ENCODE measurements at places on chromosomes 12 and 14.

- DNase-seq: no peak
These were observed 90.8 kb upstream of the PTPRQ start for GRCh38 chr12:80353254-80353653.

GRCh38 chr12:59268295-59268809 lies 327.5 kb upstream of the SLC16A7 start:
- DNase-seq: no peak

DNA sequence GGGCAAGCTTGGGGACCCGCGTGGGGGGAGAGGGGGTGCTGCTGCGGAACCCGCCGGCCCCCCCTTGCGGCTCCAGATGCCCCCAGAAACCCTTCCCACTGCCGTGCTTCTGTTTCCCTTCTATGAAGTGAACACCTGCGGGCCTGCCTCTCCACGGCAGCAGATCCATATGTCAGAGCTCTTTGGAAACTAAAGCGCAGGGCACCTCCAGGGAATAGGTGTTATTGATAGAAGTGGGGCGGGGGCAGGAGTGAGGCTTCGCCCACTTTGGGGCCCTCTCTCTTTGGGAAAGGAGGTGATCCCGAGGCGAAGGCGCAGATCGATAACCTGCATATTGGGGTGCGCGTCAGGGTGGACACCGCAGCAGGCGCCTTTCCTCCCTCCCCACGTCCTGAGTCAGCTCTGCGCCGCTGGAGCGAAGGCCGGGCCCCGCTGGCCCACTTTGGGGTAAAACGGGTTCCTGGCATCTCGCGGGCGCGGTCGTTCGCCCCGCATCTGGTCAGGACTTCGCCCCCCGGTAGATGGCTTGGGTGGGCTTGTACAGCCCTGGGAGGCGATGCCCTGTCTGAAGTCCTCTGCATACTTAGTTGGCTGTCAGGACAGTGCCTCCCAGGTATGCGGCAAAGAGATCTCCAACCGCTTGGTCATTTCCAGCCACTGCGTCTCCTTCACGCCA lies 524 bp downstream of the KMT5A start:
- DNase-seq: no peak

DNA sequence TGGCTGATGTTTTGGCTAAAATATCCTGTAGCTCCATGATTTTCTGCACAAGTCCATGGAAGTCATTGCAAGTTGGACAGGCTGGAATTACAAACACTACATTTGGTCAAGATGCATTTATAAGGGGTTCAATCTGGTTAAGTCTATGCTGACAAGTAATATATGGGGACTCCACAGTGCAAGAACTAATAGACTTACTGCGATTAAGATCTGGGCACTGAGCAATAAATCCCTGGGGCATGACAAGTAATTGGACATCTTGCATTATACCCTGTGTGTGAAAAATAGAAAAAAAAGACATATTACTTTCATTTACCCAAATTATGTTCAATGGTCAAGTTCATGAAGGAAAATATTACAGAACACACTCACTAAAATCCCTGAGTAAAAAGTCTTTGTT lies 99.1 kb downstream of the NELL2 start:
- DNase-seq: no peak

DNA sequence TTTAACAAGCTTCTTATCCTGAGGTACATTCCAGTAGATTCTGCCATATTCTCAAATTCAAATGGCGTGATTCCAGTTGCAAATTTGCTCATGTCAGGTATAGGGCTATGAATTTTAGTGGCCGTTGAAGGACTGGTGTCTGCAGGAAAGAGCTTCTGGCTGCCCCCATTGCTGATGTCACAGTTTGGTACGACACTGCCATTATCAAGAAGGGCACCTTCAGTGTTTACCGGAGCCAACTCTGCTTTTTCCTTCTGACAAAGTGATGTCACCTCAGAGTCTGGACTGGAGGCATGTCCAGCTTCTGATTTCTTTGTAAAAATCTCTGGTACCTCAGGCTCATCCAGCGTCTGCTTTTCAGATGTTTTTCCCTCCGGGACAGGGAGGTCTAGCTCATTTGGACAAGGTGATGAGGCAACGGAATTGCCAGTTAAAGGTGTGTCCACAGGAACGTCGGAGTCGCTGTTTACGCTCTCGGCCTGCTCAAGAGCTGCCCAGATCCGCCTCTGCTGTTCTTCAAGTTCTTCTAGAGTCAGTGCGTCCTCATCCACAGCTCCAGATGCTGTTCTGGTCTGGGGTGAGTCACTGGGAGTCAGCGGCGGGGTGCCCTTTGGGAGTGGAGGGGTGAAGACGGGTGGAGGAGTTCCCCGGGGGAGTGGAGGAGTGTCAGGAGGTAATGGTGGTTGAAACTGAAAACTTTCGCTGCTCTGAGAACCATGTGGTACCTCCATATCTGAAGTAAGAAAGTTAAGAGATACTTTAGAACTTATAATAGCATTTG lies 27.0 kb downstream of the ZCCHC8 start:
- DNase-seq: no peak

DNA sequence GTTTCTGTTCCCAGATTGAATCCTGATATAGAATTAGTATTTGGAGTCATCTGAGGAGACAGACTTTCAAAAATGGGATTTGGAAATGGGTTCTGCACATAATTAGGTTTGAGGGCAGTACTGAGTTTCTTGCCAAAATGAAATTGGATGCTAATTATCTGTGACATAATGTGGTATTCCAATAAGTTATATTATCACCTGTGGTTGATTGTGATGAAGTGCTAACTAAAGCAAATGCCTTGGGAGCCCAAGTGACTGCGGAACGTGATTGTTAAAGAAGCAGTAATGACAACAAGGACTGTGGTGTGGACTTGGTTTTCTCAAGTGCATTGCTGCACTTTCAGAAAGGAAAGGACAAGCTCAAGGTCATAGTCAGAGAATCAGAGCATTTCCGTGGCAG lies 337.0 kb downstream of the IPO8 start:
- DNase-seq: no peak

DNA sequence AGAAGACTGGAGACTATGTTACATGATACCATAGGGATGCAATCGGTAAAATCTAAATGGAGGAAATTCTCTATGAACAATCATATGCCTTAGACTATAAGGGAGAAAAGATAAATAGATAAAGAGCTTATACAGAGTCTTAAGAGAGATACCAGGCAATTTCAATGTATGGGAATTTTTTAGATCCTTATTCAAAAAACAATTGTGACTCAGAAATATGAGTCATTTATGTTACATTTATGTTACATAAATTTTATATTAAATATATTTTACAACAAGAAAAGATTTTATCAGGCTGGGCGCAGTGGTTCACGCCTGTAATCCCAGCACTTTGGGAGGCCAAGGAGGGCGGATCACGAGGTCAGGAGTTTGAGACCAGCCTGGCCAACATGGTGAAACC lies 36.5 kb upstream of the PSMA6 start:
- no peak for DNase-seq

GRCh38 chr12:122058549-122059149 lies 19.9 kb upstream of the MLXIP start:
- DNase-seq: no peak

DNA sequence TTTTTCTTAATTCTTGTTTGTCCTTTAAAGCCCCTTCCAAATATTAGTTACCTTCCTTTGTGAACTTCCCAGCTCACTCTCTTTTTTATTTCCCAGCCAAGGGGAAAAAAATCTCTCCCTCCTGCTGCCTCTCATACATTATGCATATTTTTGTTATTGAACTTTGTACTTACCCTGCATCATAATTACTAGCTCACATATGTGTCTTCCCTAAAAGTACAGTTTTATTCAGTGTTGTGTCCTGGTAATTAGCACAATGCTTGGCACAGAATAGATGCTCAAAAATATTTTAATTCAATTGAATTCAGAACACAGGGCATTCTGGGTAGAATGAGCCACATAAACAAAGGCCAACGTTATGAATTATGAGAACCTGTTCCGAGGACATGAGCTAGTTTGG lies 91.9 kb downstream of the SCN8A start:
- DNase-seq: no peak

DNA sequence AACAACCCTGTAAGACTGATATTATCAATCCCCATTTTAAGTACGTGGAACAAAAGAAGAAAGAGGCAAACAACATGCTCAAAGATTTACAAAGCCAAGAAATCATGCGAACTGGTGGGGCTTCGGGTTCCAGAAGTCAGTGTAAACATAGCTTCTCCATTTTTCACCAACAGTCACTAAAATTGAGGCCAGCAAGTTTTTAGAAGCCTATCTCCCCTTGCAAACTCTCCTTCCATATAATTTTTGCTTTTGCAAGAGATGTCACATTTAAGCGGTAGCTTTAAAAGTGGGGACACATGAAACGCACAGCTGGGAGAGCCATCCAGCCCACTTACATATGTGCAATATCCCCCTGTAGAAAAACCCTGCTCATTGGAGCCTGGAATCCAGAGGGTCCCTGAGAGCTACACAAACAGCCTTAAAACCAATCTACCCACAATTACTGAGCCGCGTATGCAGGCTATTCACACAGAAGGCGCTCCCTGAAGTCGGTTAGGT lies 797 bp downstream of the SLC11A2 start:
- peak; percentile 35 for DNase-seq

DNA sequence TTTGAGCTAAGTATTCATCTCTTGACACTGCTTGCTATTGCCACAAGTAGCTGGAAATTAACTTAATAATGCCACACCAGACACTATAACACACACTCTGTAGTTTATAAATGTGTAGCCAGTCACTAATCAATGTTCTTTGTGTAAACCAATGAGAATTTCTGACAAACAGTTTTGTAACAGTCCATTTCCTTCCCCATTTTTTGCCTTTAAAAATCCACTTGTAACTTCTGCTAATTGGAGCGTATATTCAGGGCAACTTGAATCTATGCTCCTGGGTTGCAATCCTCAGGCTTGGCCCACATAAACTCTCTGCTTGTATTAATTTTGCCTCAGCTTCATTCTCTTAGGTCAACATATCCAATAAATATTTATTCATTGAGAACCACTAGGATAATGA lies 125.0 kb upstream of the DHRS4 start:
- peak; percentile 75 for DNase-seq

DNA sequence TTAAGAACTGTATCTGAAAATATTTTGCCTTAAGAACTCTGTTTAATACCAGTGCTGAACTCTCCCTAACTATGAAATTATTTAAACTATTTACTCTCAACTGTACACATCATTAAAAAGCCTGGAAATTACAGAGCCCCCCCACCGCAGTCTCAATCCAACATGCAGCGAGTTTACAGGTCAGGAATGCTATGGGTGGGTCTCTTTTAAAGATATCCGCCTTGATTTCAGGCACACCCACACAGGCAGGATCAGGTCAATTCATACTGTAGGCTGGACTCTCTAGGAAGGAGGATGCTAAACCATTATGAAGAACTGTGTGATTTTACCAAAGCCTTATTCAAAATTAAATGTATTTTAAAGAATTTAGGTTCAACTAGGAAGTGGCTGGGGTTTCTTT lies 16.5 kb downstream of the SPTLC2 start:
- DNase-seq: no peak

GRCh38 chr14:52790756-52791222 lies 618 bp downstream of the GNPNAT1 start:
- DNase-seq: no peak

- DNase-seq: no peak
These were observed 141.2 kb upstream of the PARP11 start for GRCh38 chr12:4014444-4014843.

DNA sequence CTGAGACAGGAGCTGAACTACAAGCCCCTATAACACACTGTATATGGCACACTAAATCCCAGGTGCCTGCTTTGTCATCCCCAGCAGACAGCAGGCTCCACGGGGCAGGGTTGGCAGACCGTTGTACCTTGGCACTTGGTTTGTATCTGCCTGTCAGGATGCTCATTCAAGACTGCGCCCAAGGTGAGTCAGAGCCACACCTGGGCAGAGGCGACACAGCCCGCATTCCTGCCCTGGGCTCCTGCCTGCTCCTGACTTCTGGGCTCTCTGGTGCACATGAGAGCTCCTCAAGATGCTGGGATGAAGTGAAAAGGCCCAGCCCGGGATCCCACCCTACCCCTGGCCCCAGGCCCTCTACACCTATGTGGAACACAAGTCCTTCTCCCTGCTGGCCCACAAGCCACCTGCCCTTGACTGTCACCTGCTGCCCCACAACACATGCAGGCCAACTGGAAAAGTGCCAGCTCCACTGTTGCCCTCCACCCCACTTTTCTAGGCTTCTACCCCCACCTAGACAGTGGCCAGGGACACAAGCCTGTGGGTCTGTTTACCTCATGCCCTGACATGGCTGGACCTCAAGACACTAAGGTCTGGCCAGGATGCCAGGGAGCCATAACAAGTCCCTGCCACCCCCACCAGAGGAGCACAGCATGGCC lies 30.8 kb upstream of the PNMA1 start:
- no peak for DNase-seq

DNA sequence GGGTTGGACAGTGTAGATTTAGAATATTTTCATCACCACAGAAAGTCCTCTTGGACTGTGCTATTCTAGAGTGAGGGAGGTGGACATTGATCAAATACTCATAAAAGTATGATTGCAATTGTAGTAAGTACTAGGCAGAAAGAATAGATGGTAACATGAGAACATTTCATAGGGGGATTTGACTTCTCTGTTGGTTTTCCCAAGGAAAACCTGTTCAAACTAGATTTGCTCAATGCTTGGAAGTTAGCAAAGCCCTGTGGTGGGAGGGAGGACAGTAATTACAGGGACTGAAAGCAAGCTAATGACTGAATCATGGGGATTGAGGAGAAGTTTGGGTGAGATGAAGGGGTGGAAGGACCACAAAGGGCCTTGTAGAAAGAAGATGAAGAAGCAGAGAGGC lies 24.4 kb upstream of the EID3 start:
- no peak for DNase-seq

- no peak for DNase-seq
These were observed 215.7 kb downstream of the KIF26A start for GRCh38 chr14:104353921-104354701.

DNA sequence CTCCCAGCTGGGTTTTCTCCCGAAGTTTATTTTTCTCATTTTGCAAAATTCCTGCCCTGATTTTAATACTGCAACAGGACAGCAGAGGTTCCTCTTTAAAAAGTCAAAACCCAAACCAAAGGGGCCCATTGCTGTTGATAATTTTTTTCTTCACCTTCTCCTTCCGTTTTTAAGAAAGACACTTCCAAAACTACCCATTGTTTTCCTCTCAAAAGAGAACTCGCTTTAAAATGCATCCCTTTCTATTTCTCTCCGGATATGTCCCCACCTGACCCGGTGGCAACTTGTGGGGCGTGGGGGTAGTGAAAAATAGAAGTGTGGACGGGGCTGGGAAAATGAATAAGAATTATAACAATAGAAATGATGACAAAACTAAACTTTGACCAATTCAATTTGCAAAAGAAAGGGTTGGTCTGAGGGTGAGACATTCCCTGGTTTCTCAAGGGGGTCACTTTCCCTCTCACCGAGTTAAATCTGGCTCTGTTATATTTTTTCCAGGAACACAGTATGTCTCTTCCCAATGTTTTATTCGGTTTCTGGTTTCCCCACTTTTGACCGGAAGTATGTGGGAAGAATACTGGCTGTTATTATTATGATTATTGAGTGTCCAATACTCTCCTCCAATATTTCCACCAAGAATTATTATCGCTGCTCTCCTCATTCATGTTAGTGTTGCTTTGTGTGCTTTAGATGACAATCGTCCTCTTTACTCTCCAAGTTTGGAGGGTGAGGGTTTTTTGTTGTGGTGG lies 4.1 kb upstream of the TBX5 start:
- no peak for DNase-seq

Data from inflammatory macrophage treated with lipopolysaccharide for 1 hour (primary cell).